ENCODE measurements at places on chromosomes 12 and 14. TPM values are rescaled to one million over a fixed set of nuclear protein-coding genes. Genes with fewer than 3 reads are reported as not detected.

DNA sequence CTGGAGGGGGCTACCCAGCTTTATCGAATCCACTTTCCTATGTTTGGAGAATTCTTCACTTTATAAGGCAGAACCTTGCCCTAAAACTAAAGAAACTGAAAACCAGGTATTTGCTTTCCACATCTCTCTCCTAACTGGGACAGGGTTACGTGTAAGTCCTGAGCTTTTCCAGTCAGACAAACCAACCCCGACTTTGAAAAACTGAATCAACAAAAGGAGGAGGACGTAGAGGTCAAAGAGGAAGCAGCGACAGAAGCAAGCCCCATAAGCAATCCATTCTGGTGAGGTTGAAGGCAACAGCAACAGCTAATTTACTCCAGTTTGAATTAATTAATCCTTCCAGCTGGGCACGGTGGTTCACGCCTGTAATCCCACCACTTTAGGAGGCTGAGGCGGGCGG is 47.2 kb downstream of the LRP6 start:
- no peak for DNase-seq

- no peak for DNase-seq
Measured at GRCh38 chr12:47378222-47378582, 298.4 kb upstream of the AMIGO2 start.

DNA sequence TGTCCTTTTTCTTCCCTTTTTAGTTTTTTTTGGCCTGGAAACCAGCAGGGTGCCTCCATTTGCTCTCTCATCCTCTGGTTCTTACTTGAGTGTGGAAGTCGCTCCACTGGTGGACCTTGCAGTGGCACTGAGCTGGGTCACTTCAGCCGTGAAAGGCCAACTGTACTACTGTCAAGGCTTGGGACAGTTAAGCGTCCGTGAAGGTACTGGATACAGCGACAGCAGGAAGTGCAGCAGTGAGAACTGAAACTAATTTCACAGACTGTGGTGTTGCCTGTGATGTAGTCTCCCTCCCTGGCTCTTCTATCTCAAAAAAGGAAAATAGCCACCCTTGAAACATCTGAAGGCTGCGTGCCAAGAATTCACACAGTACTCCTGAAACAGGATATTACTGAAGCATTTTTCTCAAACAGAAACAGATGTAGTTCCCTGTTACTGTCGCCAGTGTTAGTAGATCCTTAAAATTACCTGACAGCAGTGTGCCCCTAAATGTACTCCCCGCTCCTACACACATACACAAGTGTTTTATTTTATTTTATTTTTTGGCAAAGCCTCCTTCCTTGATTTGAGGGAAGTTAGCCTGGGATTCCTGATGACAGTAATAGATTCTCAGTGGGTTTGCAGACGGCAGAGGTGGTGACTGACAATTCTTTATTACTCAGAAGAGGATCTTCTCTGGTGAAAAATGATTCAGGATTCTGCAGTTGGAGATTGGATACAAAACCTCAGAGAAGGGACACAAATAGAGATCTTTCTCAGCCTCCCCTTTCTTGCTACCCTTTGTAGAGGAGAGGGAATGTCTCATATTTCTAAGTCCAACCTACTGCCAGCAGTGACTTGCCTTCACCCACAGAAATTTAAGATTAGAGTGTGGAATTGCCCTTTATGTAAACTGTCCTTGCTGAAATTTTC is 4.4 kb downstream of the SUSD6 start:
- DNase-seq, result peak; percentile 45

DNA sequence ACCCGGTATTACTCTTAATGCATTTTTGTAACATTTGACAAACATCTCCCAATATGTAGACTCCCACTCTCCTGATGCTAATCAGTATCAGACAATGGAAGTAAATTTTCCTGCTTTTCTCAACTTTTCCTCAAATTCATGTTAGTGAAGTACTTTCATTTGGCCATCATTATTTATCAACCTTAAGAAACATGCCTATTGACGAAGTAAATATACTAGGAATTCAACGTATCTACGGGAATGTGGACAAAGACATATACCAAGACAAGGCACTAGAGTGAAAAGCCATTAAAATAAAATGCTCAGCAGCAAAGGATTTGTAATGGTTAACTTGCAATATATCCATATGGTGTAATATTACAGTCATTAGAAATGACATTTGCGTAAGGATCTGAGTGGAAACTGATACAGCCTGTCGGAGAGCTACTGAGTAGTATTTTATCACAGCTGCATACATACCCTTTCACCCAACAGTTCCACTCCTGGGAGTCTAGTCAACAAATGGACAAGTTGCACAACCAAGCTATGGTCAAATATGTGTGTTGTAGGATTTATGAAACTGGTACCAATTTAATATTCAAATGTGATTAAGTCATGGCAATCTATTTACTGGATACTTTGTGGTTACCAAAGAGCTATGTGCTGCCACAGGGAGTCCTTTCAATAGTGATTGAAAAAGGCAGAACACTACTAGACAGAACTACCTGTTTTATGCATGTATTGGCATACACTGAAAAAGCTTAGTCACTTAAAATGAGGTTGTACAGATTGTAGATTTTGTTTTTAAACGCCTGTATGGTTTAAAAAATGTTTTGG is 26.5 kb downstream of the NUDT4 start:
- DNase-seq, result no peak

GRCh38 chr12:27279826-27280225 is 35.7 kb downstream of the STK38L start:
- DNase-seq, result no peak

GRCh38 chr14:62247266-62247665 is 485.0 kb downstream of the SNAPC1 start:
- no peak for DNase-seq

DNA sequence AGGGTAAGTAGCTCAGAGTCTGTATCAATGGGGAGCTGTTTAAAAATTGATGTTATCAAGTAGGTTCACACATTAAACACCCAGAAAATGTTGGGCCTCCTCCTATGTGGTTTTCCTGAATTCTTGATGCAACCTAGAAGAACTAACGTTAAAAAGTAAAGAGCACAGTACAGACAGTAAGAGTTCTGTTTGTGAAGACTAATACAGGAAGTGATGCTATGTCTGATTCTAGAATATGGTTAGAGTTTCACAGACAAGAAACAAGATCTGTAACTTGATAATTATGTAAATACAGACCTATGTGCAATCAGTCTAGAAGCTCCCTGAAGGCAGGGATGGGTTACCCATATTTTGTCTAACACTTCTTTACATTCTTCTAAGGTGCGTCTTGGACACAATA is 214.9 kb upstream of the BTG1 start:
- DNase-seq, result no peak

GRCh38 chr14:104356020-104356737 is 217.8 kb downstream of the KIF26A start:
- no peak for DNase-seq

DNA sequence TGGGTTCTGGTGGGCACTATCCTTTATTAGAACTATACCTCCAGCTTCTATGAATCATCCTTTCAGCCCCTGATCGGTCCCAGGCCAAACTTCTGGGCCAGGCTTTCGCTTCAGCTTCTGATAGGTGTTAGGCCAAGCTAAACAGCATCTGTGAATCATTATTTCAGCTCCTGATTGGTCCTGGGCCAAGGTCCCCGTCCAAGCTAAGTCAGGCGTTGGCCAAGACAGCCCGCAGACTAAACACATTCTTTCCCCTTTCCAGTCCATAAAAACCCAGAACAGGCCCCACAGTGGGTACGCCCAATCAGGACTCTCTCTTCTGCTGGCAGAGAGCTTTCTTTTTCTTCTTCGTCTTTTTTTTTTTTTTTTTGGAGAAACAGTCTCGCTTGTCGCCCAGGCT is 1808.9 kb upstream of the SEL1L start:
- DNase-seq, result no peak

DNA sequence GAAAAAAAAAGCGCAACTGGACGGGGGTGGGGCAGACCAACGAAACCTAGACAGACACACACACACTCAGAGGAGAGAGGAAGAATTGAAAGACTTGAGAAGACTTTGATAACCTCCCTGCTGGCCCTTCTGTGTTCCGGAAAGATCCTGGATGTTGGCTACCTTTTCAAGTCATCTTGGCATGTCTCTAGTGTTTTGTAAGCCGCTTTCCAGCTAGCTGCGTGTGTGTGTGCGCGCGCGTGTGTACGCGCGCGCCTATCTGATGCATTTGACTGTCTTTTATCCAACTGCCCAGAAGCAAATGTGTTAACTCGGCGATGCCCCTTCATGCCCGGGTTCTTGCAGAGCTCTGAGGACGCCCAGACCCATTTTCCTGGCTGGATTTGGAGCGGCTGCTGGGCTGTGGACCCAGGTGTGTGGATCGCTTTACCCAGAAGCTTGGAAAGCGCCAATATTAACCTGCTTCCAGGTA is 664 bp downstream of the LRFN5 start:
- DNase-seq, result no peak

DNA sequence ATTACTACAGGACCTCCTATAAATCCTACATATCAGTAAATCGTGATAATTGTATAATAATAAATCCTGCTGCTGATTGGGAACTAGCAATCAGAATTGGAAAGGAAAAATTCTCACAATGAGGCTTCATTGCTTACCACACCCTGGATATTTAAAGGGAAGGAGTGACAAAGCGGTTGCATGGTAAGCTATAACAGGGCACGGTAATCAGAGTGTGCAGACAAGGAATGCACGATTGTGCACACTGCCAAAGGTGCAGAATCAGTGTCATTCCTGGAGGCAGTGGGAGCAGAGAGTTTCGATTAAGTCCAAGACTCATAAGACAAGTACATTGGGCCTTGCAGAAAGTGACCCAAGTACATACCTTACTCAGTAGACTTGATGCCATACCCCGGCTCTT is 277.5 kb upstream of the NPAS3 start:
- DNase-seq, result no peak

GRCh38 chr14:70188659-70189455 is at the start of gene SLC8A3:
SLC8A3 (minus strand) TSS chr14:70188951; CDS start chr14:70168422, 20,529 bp downstream.
- no peak for DNase-seq

- peak; percentile 39 for DNase-seq
Measured at GRCh38 chr12:67681105-67681778, 32.7 kb downstream of the DYRK2 start.

DNA sequence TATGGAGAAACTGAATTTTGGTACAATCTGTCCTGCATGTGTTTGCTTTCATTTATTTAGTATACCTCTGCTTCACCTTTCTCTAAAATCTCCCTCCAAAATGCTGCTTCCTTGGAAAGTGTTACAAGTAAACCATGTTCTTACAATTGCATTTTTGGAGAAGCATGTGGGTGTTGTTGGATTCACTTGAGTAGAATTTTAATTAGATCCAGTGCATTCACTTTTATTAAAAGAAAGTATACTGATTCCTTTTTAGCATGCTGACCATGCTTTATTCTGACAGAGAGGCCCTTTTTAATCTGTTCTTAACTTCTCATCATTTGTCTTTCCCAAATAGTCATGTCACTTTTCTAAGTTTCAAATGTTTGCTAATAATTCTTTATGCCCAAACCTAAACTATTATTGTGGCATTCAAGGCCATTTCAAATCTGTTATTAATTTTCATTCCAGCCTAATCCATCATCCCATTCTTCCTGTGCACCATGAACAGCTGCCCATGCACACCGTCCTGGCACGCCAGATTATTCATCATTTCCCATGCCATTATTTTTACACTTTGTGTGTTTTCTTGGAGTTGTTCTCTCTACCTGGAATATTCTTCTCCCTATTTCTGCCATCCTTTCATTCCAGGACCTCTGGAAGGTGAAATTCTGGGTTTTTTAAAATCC is 90.7 kb downstream of the METTL25 start:
- no peak for DNase-seq

STYK1 gene
- total RNA-seq, result 1.7 TPM

KRT1 gene
- total RNA-seq, result not detected

GLI1 gene
- 0.19 TPM for total RNA-seq
